ENCODE measurements at places on chromosomes 16 and 17.

DNA sequence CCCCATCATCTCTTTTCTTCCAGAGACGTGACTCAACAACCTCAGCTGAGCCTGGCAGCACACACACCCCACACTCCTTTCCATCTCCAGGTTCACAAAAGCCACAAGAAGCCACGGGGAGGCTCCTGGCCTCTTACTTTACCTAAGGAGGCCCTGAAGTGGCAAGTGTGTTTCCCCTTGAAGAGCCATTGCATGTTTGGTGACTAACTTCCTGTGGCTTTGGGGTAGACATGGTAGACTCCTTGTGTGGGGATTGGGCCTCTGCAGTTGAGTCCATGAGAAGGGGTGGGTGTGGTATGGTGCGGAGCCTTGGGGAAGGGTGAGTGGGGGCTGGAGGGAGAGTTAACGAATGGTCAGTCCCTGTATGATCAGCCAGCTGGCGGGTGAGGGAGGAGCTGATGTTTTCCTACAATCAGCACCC, 24.2 kb downstream of the SAP30BP start:
- no peak for DNase-seq

DNA sequence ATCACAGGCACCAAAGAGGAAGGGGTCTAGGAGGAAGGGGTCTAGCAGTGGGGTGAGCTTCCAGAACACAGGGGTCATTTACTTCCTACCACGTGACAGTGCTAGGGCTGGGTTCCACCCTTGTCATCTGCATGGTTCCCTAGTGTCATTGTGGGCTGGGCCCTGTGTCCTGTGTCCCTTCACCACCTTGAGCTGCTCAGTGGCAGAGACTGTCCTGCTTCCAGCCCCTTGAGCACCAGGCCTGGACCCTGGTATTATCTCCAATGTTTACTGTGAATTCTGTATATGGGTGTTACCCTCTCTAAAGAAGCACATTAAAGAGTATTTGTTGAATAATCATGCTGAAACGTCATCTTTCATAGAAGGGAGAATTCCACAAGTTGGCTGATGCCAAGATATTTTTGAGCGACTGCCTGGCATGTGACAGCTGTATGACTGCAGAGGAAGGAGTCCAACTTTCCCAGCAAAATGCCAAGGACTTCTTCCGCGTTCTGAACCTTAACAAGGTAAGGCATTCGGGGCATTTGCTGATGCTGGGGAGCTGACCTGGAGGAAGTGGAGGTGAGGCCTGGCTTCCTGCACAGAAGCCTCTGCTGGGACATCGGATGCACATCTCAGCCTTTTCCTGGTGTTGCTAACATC, 5.5 kb downstream of the NARF start:
- no peak for DNase-seq

GRCh38 chr17:19320876-19321275, 41.6 kb downstream of the B9D1 start:
- no peak for DNase-seq

GRCh38 chr16:49788572-49788971, 67.3 kb downstream of the ZNF423 start:
- no peak for DNase-seq

- no peak for DNase-seq
These were observed 20.9 kb downstream of the FAM20A start for GRCh38 chr17:68580236-68580770.

DNA sequence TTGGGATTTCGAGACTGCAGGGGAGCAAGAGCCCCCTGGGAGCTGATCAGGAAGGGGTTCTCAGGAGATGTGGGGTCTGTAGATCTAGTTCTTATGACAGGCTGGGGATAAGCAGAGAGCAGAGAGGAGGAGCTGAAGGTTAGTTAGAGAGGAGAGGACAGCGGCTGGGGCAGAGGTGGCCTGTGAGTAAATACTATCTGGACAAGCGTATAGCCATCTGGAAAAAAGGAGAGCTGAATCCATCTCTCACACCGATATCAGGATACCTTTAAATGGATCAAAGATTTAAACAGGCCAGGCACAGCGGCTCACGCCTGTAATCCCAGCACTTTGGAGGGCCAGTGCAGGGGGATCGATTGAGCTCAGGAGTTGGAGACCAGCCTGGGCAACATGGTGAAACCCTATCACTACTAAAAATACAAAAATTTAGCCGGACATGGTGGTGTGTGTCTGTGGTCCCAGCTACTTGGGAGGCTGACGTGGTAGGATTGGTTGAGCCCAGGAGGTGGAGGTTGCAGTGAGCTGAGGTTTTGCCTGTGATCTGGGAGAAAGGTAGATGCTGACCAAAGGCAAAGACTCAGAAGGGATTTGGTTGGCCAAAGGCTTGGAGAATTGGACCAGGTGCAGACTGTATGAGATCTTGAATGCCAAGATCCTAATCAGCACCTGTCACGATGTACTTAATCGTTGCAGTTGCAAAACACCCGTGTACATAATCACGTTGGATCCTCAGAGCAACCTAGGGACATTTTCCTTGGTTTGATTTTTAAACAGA, 18.9 kb upstream of the SLC25A19 start:
- DNase-seq: no peak

GRCh38 chr16:47624563-47624962, 163.4 kb downstream of the PHKB start:
- no peak for DNase-seq

DNA sequence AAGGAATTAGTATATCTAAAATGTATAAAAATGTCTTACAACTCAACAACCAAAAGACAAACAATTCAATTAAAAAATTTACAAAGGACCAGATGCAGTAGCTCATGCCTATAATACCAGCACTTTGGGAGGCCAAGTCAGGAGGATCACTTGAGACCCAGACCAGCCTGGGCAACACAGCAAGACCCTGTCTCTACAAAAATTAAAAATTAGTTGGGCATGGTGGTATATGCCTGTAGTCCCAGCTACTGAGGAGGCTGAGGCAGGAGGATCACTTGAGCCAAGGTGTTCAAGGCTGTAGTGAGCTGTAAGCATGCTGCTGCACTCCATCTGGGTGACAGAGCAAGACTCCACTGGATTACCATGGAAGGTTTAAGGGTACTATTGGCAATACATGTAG, 33.8 kb downstream of the ZNRF1 start:
- no peak for DNase-seq

DNA sequence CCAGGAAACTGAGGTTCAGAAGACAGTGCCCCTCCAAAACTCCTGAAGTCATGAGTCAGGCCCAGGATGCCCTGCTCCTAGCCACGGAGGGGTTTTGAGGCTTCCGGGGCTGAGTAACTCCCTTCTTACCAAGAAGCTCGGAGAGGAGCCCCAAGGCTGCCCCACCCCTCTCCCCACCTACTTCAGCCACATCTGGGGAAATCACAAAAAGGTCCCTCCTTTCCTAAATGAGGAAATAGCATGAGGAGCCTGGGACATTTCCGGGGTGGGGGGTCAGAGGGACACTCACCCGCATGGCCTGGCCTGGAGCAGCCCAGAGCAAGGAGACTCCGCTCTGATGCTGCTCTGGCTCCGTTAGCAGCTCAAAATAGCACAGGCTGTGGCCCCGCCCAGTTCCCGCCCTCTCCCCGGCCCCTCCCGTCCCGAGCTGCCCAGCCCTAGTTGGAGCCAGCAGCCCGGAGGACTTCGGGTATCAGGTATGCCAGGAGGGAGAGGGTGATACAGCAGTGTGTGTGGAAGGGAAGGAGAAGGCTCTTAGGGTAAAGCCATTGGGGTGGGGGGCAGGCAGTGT, 40.1 kb downstream of the MYO18A start:
- no peak for DNase-seq

DNA sequence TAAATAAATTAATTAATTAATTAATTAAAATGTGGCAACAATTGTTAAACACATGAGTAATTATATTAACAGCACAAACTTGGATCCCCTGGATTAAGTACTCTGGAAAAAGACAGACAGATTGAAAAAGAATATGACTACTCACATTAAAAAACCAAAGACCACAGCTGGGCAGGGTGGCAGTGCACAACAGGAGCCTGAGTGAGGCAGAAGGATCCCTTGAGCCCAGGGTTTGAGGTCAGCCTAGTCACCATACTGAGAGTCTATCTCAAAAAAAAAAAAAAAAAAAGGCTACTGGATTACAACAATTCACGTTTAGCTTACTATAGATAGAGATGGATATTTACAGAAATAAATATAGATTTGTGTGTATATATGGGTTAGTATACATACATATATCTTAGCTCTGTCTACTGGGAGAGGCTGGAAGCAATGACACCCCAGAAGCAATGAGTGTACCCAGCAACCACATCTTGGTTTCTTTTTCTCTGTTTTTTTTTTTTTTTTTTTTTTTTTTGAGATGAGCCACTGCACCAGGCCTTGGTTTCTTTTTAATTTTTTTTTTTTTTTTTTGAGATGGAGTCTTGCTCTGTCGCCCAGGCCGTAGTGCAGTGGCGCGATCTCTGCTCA, 10.6 kb upstream of the SUZ12 start:
- no peak for DNase-seq

DNA sequence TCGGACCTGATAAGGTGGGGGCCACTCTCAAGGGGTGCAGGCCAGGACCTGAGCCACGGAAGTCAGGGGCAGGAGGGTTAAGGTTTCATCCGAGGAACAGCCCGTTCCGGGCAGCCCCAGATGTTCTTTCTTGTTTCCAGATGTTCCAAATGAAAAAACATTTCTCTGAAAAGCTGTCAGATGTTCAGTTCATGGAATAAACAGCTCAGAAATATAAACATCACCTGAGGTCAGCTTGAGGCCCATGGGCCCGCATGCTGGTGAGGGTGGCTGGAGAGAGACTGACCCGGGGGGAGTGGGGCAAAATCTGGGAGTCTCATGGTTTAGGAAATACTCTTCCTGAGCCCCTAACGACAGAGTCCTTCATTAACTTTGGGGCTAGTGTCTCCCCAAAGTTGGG, 1.5 kb upstream of the CD79B start:
- DNase-seq: no peak

- no peak for DNase-seq
These were observed 32.4 kb downstream of the SMYD4 start for GRCh38 chr17:1797323-1797722.

- no peak for DNase-seq
These were observed 2.5 kb downstream of the ADPRM start for GRCh38 chr17:10699856-10700255.

DNA sequence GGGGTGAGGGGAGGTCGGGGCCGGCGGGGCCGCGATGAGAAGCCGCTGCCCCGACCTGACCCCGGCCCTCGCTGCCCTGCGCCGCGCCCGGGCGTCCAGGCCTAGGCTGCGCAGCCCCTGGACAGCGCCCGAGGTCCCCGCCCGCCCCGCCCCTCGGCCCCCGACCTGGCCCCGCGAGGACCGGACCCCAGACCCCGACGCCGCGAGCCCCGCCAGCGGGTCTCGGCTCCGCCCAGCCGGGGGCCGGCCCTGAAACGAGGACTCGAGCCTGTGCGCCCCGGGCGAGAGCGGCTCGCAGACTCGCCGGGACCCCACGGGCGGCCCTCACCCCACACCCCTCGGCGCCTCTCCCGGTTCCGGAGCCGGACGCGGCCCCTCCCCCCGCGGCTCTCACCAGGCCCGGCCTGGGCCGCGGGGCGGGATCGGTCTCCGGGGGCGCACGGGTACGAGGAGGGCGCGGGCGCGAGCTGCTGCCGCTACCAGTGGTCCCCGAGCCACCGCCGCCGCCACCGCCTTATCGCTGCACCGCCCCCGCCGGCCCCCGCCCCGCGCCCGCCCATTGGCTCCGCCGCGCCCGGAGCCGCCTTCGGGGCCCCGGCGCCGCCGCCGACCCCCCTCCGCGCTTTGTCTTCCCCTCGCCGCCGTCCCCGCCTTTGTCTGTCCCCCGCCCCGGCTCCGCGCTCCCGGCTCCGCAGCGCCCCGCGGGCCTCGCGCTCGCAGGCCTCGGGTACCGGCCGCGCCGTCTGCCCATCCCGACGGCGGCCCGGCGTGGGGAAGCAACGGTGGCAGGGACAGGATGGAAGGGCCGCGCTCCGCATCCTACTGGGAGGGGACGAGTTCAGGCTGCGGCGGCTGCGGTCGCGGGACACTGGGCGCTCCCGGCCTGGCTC, at the start of gene LIMD2:
Gene LIMD2, minus strand, starts transcription at position 488 of the 890 bp plus-strand sequence. CDS start 827 bp downstream, outside the sequence.
- peak; percentile 84 for DNase-seq

DNA sequence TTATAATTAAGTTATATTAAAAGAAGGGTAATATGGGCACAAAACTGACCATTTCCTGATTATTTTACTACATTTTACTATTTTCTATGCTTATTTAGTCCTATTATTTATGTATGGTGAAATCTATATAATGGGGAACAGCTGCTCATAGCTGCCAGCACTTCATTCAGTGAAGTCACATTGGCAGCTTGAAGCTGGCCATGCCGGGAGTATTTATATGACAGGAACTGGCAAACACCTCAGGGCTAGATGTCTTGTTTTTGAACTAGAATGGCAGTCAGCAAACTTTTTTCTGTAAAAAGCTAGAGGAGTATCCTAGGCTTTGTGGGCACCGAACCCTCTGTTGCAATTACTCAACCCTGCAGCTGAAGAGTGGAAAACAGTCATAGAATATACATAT, 104.1 kb downstream of the CDH13 start:
- DNase-seq: no peak

DNA sequence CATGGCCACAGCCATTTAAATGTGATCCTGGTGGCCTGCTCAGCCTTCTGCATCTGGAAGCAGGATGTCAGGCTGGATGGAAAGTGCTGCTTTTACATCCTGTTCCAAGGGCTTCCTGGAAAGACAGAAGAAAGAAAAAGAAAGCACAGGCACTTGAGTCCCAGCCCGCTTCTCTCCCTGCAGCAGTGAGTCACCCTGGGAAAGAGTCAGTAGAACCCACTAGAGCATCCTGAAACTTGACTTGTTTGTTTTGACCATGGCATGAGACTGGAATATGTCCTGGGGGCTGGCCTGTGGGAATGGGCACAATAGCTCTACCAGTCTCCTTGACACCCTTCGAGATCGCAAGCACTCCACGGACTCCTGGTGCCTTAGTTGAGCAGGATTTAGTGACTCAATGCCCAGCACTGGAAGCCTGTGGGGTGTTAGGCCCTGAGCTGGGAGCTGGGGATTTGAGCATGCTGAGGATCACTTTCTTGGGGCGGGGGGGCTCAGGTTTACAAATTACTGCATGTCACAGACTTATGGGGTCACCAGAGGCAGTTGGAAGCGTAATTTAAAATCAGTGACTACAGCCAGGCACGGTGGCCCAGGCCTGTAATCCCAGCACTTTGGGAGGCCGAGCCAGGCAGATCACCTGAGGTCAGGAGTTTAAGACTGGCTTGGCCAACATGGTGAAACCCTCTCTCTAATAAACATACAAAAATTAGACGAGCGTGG, 22.1 kb upstream of the GNA13 start:
- DNase-seq: no peak

GRCh38 chr16:31090540-31090939, 1.8 kb upstream of the PRSS53 start:
- no peak for DNase-seq

DNA sequence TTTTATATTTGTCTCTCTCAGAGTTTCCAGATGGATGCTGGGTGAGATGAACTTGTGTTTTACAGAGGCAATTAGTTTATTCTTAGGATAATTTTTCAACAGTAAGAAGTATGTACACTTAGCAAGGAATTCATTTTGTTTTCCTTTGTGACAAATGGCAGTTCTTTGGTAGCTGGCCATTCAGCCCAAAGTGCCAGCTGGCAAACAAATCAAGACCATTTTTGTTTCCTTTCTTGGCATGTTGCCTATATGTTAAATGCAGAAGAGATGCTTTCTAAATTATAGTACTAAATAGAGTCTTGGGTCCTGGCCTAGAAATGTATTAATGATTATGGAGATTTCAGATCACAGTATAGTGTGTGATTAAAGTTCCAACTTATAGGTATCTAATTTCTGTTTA, 337.1 kb downstream of the CNTNAP4 start:
- no peak for DNase-seq
